ENCODE measurements at places on chromosomes 5 and 9.

- no peak for DNase-seq
These were observed 91.1 kb upstream of the ARRDC3 start for GRCh38 chr5:91474201-91474600.

- no peak for DNase-seq
These were observed 32.0 kb downstream of the CKMT2 start for GRCh38 chr5:81265101-81265500.

DNA sequence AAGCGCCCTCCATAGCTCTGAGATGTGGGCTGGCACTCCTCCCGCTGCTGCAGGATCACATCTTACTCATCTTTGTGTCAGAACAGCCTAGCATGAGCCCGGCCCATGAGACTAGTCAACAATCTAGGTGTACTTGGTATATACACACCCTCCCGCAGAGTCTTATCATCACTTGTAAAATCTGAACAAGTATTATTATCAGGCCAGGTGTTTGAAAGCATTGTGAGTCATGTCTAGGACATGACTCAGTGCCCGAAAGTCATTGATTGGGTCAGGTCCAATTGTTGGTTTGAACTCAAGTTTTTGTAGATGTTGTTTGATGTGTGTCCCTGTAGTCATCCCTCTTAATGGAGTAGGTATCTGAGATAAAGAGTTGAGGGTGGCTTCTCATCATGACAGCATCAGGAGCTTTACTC lies 108.7 kb downstream of the CFAP90 start:
- no peak for DNase-seq

DNA sequence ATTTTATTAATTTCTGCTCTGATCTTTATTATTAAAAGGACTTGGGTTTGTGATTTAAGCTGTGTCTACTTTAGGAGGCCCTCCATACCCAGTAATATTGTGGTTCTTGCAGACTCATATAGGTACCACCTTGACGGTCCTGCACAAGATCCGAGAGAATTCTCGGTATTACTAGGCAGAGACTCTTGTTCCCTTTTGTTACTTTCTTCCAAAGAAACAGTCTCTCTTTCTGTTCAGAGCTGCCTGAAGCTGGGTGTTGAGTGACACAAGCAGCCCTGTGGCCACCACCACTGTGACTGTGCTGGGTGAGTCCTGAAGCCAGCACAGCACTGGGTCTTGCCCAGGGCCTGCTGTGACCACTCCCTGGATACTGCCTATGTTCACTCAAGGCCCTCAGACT lies 666.6 kb downstream of the SEMA5A start:
- DNase-seq: no peak

- no peak for DNase-seq
These were observed 656 bp downstream of the CEP78 start for GRCh38 chr9:78236551-78236910.

GRCh38 chr5:34474573-34475021 lies 181.5 kb upstream of the RAI14 start:
- DNase-seq: peak; percentile 52

GRCh38 chr9:70043689-70044489 lies at the start of gene MAMDC2:
TSS of gene MAMDC2 (plus strand) at chr9:70043848. CDS start at chr9:70044198, 350 bp downstream.
- DNase-seq: peak; percentile 81

DNA sequence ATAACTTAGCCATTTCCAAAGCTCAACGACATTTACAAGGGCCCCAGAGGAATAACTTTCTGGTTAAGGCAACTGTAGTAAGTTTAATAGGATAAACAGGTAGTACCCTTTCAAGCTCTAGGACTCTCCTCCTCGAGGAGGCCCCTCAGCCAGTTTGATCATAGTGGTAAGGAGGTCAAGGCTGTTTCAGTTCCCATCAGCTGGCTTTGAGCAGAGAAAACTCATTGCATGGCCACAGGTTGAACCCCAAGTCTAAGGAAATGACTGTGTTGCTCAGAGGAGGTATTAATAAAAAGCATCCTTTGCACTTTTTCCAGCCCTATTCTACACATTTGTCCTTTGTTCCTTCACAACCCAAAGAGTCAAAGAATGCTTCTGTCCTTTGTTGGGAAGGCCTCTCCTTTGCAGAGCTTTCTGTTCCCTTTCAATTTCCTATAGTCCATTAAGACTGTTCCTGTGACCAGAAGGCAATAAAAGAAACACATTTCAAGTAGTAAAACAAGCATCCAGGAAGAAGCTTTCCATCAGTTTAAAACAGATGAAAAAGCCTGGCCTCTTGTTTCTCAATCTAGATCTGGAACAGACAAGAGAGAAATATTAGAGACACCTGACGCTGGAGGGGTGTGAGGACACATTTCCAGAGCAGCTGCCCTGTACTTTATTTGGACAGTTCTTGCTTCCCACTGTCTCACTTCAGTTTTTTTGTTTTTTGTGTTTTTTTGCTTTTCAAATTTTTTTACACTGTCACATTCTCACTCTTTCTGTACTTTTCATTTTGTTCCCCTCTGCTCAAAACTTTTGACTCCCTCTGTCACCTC lies 54.1 kb downstream of the PRRC1 start:
- no peak for DNase-seq

- DNase-seq: peak; percentile 85
These were observed 7.0 kb upstream of the MGAT1 start for GRCh38 chr5:180809403-180810209.

DNA sequence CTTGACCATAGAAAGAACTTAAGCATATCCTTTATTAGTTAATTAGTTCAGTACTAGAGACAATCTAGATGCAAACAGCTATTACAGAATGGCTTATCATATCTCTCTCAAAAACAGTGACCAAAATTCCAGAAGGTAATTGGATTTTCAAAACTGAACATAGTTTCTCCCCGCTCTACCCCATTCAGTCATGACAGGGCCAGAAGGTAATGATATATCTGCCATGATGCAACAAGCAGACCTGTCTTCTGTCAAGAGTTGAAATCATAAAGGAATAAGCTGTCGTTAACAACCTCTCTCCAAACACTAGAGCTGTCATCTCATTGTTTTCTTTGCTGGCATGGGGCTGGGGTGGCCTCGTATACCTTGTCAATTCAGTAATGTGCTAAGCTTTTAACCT lies 200.5 kb upstream of the POU5F2 start:
- no peak for DNase-seq

GRCh38 chr9:89274838-89275237 lies 36.2 kb upstream of the CKS2 start:
- DNase-seq: no peak

- no peak for DNase-seq
These were observed 272.7 kb upstream of the PANK3 start for GRCh38 chr5:168851902-168852321.

All from ELF-1 (cell line).